SJSA1 (cell line): ENCODE measurements at places on chromosomes 5 and 9. TPM values are rescaled to one million over a fixed set of nuclear protein-coding genes. Genes with fewer than 3 reads are reported as not detected.

GRCh38 chr9:89236955-89237573 is 58.4 kb upstream of the SHC3 start:
- no peak for DNase-seq

DNA sequence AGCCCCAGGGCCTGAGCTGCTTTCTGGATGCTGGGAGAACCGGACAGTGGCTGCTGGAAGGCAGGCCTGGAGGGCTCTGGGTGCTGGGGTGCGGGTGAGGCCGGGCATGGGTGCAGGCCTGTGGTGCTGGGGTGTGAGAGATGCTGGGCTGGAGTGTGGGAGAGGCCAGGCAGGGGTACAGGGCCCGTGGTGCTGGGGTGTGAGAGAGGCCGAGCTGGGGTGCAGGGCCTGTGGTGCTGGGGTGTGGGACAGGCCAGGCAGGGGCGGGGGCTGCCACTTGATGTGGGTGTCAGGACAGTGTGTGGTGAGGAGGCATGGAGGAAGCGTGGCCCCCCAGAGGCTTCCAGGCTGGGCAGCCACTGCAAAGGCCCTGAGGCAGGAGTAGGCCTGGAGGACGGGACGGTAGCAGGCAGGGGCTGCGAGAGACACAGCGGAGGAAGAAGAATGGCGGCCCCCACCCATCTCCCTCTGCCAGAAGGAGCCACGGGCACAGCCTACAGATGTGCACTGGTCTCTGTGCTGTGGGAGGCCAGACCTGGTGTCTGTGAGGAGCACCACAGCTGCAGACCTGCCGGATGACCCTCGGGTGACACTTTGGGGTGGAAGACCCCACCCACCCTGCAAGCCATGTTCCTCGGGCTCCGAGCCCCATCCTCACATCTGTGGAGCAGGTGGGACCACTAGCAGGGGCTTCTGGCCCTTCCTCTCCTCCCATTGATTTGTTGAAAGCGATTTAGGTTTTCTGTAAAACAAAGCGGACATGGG is 9.3 kb downstream of the NKD2 start:
- no peak for DNase-seq

DNA sequence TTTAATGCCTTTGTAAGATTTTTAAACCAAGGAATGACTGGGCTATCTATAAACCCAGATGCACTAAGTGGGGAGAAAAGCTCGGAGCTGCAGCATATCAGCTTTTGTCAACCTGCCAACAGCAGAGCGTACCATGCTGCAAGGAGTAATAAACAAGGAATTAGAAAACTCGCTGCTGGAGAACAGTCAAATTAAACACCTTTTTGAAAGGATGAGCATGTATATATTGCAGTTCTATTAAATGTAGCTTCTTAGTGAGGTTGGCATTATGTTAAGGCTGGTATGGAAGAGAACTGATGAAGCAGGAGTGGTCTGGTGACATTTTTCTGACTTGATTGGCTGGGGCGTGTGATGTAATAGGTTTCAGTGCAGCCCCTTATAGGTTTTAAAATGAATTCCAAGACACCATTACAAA is 74.7 kb downstream of the PIK3R1 start:
- DNase-seq = no peak

GRCh38 chr9:69554945-69555344 is 117.2 kb downstream of the APBA1 start:
- DNase-seq = no peak

GRCh38 chr5:82384034-82384750 is 106.0 kb upstream of the RPS23 start:
- DNase-seq = no peak

The NEURL1B gene
- 7.4 and 15.4 TPM in 2 replicates for total RNA-seq

The FGD3 gene
- not detected in 2 replicates for total RNA-seq

GRCh38 chr5:57662991-57663390 is 180.4 kb upstream of the ACTBL2 start:
- no peak for DNase-seq

The HMHB1 gene
- not detected in 2 replicates for total RNA-seq

DNA sequence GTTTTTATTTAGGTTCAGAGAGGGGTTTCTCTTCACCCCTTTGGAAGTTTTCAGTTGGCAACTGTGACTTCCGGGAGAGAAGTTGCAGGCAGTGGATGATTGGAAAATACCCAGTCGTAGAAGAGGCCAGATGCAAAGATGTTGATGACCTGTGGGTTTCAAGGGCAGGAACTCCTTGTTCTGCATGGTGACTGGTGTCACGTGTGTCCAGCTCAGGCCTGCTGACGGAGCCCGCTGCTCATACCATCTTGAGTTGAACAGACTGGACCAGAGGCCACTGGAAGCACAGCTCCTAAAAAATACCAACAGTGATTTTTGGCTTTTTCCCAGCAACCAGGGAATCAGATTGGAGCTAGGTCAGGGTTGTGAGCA is 243.9 kb upstream of the KLF4 start:
- no peak for DNase-seq

- DNase-seq = peak; percentile 99
Observed at GRCh38 chr5:17087035-17087434, 130.4 kb upstream of the BASP1 start.

- no peak for DNase-seq
Observed at GRCh38 chr9:79578891-79579290, 7.1 kb downstream of the TLE4 start.

The GABRA6 gene
- total RNA-seq = not detected in 2 replicates

DNA sequence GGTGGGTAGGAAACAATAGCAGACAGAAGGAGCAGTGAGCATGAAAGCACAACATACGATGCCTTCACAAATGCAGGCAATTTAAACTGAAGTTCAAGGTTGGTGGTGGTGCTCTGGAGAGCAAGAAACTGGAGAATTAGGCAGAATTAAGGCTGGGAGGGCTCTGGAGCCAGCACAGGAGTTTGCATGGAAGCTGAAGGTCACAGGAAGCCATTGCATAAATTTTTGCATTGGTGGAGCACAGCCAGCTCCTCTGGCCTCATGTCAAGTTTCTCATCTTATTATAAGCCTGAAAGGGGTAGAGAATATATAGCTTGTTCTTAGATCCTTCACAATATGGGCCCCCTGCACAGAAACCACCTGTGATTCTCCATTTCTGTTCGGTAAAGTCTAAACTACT is 207.4 kb downstream of the PAPPA start:
- no peak for DNase-seq

- no peak for DNase-seq
Observed at GRCh38 chr5:16644301-16644889, 27.6 kb upstream of the RETREG1 start.

The PAIP2 gene
- total RNA-seq = 107 and 119 TPM in 2 replicates

The PCDHGC4 gene
- 0.22 and 0.39 TPM in 2 replicates for total RNA-seq

DNA sequence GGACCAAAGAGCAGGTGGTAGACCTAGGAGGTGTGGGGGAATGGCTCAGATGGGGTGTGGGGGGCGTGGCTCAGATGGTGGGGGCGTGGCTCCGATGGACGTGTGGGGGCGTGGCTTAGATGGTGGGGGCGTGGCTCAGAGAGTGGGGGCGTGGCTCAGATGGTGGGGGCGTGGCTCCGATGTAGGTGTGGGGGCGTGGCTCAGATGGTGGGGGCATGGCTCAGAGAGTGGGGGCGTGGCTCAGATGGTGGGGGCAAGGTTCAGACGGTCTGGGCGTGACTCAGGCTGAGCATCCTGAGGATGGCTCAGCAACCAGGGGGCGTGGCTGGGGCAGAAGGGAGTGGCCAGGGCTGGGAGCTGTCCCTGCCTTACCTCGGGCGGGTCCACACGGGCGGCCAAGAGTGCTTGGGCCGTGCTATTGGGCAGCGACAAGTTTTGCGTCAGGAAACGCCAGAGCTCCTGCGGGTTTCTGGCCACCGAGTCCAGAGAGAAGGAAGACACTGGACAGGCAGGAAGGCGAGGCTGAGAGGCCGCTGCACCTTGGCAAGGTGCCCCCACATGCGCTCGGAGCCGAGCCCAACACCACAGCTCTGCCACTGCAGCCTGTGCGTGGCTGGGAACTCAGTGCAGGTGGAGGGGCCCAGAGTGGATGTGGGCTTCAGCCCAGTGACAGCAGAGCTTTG is 5.9 kb downstream of the ABCA2 start:
- peak; percentile 63 for DNase-seq

DNA sequence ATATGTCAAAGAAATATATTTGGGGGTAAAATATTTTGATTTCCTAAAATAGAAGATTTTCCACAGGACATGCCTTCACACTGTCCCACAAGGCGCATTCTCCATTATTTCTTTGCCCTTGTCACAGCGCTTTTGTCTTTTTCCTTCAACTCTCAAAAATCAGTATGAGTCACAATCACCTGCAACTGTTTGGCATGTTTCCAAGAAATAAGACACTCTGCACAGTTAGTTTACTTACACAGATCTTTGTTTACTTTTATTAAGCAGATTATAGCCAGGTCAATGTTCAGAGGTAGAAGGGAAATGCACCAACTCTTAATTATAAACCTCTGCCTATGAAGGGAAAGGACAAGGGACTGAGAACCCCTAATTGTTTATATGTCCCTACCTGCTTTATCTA is 9.5 kb downstream of the CEMIP2 start:
- no peak for DNase-seq

The EQTN gene
- total RNA-seq = not detected in 2 replicates

- no peak for DNase-seq
Observed at GRCh38 chr5:139458580-139459407, 3.7 kb downstream of the ECSCR start.

DNA sequence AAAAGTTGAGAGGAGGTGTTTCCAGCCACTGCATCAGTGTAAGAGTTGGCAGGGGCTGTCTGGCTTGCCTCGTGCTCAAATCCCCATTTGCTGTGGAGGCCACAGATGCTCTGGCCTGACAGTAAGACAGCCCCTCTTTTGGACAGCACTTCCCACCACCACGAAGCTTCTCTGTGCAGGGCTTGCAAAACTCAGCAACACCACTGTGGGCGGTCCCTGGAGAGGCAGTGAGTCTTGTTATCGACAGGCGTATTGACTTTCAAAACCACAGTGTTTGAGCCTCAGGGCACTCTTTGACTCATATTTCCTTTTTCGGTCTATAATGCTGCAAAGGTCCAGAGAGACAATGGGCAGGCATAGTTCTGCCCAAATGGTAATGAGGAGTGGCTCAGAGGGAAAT is 539.5 kb downstream of the EBF1 start:
- DNase-seq = peak; percentile 66

DNA sequence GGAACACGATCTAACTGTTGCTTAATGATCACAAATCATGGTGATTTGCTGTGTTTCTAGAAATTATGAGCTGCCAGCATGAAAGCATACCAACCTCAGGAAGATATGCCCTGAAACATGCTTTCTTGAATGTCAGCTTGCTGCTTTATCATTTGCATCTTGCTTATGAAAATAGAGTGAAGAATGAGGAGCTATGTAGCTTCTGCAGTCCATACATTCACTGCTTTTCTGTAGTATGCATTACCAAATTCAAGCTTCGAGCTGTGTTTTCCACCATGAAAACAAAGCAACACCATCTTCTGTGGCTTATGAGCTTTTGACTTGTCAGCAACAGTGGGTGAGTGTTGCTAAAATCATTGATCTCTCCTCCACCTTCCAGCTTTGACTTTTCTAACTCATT is 16.5 kb downstream of the F2RL2 start:
- DNase-seq = no peak

DNA sequence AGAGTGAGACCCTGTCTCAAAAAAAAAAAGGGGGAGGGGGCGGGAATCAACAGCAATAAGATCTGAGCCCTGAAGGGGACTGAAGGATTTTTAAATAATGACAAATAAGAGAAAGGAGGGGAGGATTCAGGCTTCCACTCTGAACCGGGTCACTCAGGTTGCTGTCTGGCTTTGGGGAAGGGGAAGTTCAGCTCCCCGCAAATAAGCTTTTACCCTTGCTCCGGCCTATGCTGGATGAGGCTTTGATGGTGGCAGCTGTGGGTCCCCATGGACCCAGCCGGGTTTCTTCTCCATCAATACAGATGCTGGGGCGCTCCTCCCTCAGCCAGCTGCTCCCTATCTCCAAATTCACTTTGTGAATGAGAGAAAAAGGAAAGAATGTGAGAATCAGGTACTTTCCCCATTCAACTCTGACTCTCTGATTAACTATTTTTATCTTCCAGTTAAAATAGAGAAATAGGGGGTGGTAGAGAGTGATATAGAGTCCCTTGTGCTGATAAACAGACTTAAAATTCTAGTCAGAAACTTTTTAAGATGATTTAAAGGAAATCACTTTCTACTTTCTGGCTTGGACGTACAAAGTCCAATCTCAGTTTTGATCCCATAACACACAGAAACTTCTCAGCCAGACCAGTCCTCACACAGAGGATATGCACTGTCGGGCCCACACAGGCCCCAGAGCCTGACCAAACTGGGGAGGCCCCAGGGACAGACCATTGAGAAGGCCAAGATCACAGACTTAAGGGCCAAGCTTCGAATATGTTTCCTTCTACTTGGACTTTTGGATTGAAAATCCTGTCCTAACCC is 39.6 kb downstream of the C5orf15 start:
- DNase-seq = no peak

DNA sequence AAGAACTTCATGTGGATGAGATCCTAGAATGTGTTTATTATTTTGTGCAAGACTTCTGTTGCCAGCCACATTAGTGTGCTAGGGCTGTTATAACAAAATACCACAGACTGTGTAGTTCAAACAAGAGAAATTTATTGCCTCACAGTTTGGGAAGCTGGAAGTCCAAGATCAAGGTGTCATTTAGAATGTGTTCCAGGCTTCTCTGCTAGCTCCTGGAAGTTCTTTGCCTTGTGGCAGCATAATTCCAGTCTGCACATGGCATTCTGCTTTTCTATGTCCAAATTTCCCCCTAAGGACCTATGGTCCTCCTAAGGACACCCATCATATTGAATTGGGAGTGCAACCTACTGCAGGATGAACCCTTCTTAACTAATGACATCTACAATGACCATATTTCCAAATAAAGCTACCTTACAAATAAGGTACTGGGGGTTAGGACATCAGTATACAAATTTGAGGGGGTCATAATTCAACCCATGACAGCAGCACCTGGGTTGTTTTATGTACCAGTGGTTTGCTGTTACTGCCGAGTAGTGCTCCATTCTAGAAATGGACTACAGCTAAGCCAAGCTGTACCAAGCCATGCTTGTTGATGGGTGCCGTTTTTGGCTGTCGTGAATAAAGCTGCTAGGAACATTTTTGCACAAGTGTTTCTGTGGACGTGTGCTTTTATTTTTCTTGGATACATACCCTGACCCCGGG is 52.7 kb downstream of the DAPK1 start:
- no peak for DNase-seq

DNA sequence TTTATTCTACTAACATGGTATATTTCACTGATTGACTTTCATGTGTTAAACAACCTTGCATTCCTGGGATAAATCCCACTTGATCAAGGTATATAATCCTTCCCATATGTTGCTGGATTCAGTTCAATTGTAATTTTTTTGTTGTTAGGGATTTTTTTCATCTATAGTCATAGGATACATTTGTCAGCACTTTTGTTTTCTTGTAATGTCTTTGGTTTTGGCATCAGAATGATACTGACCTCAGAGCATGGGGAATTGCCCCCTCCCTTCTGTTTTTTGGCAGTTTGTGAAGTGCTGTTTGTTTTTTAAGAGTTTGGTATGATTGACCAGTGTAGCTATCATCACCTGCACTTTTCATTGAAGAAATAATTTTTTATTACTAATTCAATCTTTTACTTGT is 176.8 kb upstream of the RASEF start:
- DNase-seq = no peak

GRCh38 chr5:132385326-132386105 is 16.0 kb downstream of the SLC22A5 start:
- DNase-seq = peak; percentile 71

- peak; percentile 67 for DNase-seq
Observed at GRCh38 chr9:5529683-5530221, 19.4 kb downstream of the PDCD1LG2 start.

- DNase-seq = no peak
Observed at GRCh38 chr5:40717281-40717680, 37.6 kb downstream of the PTGER4 start.
